ENCODE measurements at places on chromosomes 2 and 18.

GRCh38 chr2:127128445-127128904 lies 21.5 kb upstream of the BIN1 start:
- no peak for DNase-seq

GRCh38 chr2:36567711-36568408 lies 30.1 kb downstream of the FEZ2 start:
- no peak for DNase-seq

DNA sequence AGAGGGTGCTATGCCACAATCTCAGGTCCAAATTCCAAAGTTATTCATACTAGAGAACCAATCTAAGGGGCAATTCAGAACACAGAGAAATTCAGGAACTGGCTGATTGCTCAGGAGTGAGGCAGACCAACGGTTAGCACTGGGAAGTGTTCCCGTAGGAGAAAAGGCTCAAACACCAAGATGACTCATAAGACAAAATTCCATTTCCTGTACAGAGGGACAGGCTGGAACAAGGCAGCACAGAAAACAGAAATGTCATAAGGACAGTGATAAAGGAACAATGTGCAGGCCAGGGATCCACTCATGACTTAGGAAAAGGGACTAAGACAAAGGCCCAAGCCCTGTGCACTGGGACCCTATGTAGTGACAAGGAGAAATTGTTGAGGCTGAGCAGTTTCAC lies 54.2 kb downstream of the PDE1A start:
- DNase-seq, result no peak

DNA sequence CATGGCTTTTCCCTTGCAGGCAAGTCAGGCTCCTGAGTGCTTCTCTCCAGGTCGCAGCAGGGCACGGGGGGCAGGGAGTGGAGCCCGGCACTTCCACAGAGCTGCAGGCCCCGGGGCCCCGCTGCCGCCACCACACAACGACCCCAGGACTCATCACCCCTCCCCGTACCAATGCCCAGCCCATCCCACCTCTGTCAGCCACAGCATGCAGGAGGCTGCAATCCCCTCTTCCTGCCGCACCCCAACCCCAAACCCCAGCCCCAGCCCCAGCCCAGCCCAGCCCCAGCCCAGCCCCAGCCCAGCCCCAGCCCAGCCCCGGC lies 288.0 kb downstream of the NDUFA10 start:
- no peak for DNase-seq

GRCh38 chr18:40524881-40525280 lies 1430.2 kb upstream of the PIK3C3 start:
- no peak for DNase-seq

DNA sequence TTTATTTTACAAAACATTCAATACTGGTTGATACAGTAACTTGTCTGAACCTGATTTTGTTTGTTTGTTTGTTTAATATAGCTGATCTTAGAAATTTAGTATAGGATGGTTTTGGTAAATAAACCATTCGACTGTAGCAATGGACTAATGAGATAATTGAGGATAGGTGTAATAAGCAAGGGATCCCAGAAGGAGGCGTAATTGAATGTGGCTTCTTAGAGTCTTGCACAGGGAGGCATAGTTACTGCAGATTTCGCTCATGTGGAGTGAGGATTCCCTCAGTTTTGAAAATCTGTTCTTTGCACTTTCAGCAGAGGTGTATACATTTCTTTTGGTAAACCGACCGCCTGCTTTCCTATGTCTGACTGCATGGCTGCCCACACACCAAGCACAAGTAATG lies 709.6 kb downstream of the SOCS6 start:
- DNase-seq, result no peak

- DNase-seq, result no peak
Measured at GRCh38 chr2:10837298-10838266, 25.0 kb upstream of the PDIA6 start.

DNA sequence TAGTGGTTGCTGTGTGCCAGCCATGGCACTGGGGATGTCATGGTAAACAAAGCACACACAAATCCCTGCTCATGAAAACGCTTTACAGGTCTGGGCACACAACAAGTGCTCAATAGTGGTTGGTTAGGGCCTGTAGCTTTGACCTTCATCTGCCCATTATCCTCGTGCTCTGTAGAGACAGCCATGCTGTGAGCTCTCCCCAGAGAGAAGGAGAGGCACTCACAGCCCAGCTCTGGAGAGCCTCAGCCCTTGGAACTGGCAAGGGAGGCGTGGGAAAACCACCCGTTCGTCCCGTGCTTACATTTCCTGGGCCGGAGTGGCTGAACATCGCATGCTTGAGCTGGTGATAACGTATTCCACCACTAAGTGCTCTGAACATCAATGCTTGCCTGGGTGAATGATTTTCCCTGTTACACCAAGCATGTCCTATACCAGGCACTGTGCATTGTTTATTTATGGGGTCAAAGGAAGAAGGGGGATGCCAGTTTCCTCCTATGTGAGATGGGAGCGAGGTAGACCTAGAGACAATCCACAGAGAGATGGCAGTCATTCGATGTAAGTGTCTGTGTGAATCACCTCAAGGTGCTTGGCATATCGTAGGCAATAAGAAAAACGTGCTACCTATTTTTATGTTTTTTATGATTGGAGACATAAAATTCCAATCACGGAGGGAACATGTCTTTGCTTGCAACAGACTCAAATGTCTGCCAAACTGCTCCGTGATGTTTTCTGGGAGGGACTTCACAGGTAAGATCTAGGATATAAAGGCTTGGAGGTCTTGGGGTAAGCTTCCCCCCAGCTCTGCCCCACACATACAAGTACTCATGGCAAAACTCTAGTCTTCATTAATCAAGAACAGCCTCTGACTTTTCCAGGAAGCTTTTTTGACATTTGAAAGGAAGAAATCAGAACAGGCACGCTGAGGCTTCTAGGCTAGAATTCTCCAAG lies 75.5 kb downstream of the DDX1 start:
- no peak for DNase-seq

GRCh38 chr18:20963027-20963426 lies 148.6 kb downstream of the ROCK1 start:
- DNase-seq, result no peak

DNA sequence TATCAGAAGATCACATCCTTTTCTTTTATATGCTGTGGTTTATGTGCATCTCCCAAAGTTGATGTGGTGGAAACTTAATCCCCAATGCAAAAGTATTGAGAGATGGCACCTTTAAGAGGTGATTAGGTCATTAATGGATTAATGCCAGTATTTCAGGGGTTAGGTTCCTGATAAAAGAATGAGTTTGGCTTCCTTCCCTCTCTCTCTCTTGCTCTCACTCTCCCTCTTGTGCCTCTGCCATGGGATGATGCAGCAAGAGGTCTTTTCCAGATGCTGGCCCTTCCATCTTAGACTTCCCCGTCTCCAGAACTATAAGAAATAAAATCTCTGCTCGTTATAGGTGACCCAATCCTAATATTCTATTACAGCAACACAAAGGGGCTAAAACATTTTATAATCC lies 85.0 kb downstream of the TTC27 start:
- DNase-seq, result no peak

GRCh38 chr2:34229998-34230397 lies 630.9 kb upstream of the FAM98A start:
- no peak for DNase-seq

DNA sequence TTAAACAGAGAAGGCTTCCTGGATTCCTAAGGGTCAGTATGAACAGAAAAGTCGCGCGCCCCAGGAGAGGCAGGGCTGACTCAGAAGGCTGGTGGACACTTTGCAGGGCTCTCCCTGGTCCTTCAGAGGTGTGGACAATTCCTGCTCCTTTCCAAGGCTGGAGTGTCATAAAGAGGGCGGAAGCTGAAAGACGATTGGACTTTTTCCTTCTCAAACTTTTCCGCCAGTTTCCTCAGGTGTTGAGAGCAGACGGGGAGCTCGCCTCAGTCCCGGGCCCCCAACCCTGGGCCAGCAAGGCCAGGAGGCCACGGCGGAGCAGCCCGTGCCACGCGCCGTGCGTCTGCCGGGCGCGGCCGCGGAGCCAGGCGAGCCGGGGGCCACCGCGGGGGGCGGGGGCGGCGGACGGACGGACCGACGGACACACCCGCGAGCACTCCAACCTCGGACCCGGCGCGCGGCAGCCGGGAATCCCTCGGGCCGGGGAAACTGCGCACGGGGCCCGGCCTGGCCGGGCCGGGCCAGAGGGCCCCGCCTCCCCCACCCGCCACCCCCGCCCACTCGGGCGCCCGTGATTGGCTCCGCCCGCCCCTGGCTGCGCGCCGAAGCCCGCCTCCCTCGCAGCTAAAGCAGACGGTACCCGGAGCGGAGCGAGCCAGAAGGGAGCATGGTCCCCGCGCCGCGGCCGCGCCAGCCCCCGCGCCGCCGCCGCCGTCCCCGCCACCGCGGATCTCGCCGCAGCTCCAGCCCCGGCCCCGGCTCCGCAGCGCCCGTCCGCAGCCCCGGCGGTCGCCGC lies at the start of gene KLHL29:
Gene KLHL29, plus strand, starts transcription at position 629 of the 793 bp plus-strand sequence. CDS start 177,018 bp downstream, outside the sequence.
- peak; percentile 93 for DNase-seq

DNA sequence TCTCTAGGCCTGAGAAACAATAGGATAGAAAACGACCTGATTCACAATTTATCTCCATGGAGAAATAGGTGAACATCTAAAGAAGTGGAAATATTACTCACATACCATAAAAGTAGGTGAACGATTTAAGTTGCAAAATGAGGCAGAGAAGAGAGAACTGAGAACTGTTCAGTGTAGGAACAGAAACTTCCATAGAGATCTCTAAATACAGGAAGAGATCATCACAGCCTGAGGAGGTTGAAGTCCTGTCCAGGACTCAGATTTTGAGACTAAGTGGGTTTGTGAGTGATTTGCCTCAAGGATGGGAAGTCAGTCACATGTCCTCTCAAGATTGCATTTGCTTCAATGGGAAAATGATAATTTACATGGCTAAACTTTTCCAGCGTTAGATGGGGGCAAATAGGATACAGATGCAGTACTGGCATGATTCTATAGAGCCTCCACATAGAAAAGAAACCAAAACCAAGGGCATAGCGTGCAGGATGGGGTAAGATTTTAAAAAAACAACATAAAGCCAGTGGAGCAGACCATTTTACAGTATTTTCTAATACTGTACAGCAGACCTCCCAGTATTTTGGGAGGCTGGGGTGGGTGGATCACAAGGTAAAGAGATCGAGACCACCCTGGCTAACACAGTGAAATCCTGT lies 68.8 kb downstream of the MEP1B start:
- DNase-seq, result no peak

DNA sequence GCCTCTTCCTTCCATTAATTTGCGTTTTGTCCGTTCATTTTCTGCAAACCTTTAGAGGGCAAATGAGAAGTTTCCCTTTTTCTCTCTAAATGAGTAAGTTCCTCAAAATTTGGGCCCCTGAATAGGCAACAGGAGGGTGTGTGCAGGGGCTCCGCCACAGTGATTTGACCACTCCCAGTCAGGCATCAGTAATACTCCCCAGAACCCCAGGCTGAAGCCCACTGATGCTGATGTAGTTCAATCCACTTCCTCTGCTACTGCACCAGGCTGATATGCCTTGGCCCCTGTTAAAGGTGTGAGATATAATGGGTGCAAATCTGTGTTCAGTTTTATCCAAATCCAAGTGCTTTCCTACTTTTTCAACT lies 1150.0 kb downstream of the RPIA start:
- no peak for DNase-seq

DNA sequence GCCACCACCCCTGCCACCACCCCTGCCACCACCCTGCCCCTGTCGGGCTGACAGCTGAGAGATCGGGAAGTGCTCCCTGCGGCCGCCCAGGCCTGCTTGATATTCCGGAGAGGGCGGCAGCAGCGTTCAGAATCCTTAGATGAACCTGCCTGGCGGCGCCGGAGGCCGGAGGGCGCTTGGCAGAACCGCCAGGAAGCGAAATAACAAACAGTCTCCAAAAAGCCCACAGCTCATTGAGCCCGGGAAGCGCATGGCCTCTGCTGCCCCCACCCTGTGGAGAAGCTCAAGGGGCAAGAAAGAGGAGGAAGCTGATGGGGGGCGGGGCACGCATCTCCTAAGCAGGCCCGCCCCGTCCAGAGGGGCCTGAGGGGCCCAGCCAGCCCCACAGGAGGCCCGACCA lies 92.2 kb upstream of the MBOAT2 start:
- peak; percentile 68 for DNase-seq

DNA sequence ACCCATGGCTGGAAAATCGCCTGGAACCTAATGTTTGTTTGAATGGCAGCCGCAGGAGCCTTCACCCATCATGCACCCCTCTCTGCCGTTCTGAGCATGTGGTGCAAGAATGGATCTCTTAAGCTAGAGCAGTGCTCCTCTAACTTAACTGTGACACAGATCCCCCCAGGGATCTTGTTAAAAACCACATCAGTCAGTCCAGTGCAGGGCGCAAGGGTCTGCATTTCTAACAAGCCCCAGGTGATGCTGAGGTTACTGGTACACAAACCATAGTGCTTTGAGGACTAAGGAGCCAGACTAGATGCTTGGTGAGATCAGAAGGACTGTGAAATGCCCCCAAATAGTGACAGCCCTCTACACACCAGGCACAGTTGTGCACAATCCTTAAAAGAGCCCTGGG lies 87.1 kb upstream of the KCTD1 start:
- DNase-seq, result no peak

- DNase-seq, result no peak
Measured at GRCh38 chr2:193463011-193463410, 1268.3 kb upstream of the TMEFF2 start.

DNA sequence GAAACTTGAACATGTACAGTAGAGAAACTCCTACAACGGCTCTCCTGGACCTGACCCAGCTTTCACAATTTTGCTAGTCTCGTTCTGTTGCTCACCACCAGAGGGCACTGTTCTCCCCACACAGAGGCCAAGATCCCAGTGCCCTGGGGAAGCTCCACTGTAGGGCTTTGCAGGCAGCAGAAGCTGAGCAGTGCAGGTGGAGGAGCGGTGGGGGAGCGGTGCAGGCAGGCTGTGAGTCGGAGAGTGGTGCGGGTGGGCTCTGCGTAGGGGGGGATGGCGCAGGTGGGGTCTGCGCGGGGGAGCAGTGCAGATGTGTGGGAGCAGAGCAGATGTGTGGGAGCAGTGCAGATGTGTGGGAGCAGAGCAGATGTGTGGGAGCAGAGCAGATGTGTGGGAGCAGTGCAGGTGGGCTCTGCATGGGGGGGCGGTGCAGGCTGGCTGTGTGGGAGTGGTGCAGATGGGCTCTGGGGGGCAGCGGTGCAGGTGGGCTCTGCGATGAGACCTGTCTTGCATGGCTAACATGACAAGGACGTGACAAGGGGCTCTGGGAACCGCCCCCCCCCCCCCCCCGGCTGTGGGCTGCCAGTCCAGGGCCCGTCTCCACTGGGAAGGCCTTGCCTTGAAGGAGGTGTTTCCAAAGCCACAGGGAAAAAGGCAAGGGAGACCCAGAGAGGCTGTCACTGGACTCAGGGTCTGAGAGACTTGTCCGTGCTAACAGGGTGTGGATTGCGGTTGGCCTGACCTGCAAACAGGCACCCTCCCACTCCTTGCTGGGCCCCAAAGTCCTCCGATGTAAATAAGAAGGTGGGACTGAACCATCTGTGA lies 7.3 kb downstream of the CYS1 start:
- peak; percentile 79 for DNase-seq

- no peak for DNase-seq
Measured at GRCh38 chr2:33225350-33225749, 251.1 kb upstream of the RASGRP3 start.

GRCh38 chr2:60535685-60536312 lies 17.7 kb downstream of the BCL11A start:
- no peak for DNase-seq

All from left ventricle myocardium superior (tissue), 1 donor.